ENCODE measurements at places on chromosomes 5 and 9.

- DNase-seq: no peak
These were observed 9.4 kb downstream of the LNPEP start for GRCh38 chr5:96945144-96945897.

DNA sequence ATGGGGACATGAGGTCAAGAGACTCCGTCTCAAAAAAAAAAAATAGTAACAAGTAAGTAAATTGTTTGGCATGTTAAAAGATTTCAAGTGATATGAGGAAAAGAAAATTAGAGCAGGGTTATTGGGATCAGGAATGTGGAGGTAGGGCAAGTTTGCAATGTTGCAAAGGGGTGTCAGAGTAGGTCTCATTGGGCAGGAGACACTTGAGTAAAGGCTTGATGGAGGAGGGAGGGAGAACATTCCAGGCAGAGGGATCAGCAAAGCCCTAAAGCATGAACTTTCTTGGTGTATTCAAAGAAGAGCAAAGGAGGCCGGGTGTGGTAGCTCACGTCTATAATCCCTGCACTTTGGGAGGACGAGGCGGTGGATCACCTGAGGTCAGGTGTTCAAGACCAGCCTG, 87.1 kb upstream of the HAND1 start:
- DNase-seq: no peak

- DNase-seq: no peak
These were observed 691.8 kb downstream of the DNAH5 start for GRCh38 chr5:13252699-13253098.

GRCh38 chr9:129664746-129665388, 580 bp upstream of the PRRX2 start:
- DNase-seq: peak; percentile 2

- no peak for DNase-seq
These were observed 267.7 kb upstream of the ACTBL2 start for GRCh38 chr5:57750282-57750681.

DNA sequence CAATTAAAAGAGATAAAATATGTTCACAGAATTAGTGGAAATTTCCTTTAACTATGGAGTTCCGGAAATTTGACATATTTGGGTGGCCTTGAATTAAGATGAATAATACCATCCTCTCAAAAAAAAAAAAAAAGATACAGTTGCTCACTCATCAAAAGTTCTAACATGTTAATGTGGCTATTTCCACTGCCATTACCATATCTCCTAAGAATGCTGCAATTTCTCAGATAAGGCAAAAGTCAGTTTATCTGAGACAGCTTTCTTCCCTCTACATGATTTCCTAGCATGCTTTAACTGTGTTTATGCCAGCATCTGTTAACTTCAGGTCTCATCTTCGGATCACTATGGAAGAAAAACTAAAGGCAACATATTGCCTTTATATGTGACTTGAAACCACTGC, 2.6 kb downstream of the FASTKD3 start:
- no peak for DNase-seq

DNA sequence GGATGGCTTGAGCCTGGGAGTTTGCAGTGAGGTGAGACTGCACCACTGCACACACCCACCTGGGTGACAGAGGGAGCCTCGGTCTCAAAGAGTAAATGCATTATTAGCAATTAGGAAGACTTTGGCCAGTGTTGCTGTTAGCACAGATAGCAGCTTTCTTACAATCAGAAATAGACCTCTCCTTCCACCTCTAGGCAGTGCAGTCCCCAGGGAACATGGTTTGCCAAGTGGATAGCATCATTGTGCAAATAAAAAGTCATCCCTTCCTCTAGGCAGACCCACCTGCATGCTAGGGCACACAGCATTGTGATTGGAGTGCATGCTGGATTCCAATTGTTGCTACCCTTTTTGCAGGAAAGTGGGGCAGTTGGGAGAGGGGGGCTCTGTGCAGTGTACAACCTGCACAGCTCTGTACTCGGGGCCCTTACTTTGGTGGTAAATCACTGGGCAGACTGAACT, 77.9 kb upstream of the KLF9 start:
- no peak for DNase-seq

GRCh38 chr5:44887722-44888121, 79.0 kb downstream of the MRPS30 start:
- DNase-seq: no peak

DNA sequence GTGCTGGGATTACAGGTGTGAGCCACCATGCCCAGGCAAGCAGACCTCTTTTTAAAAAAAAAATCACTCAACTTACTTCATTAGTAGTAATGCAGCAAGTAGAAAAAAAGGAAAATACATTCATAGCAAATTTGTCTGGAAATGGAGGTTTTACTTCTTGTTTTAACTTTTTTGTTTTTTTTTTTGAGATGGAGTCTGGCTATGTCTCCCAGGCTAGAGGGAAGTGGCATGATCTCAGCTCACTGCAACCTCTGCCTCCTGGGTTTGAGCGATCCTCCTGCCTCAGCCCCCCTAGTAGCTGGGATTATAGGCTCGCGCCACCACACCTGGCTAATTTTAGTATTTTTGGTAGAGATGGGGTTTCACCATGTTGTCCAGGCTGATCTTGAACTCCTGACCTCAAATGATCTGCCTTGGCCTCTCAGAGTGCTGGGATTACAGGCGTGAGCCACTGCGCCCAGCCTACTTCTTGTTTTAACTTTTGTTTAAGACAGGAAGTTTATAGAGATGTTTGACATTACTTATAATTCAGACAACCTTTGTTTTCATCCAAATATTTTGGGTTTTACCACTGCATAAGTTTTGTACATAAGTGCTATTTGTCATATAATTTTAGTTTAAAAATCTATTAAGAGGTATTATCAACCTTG, 26.5 kb downstream of the UBE2R2 start:
- no peak for DNase-seq

- DNase-seq: no peak
These were observed 605.1 kb upstream of the KLF4 start for GRCh38 chr9:108094676-108094993.

- DNase-seq: no peak
These were observed 47.4 kb upstream of the TNFSF15 start for GRCh38 chr9:114853071-114853855.

DNA sequence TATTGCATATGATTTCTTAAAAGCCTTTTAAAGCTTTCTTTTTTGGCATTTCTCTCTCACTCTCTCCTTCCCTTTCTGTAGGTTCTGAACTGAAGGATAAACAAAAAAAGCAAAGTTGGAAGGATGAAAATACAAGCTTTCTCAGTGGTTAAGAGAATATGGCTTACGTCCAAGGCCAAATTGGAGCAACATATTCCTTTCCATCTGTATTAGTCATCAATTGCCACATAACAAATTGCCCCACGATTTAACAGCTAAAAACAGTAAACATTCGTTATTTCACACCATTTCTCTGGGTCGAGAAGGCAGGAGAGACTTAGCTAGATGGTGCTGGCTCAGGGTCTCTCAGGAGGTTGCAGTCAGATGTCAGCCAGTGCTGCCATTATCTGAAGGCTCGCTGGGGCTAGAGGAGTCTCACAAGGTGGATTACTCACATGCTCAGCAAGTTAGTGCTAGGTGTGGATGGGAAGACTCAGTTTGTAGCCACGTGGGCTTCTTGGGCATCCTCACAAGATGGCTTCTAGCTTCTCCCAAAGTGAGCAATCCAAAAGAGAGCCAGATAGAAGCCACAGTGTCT, 2.0 kb upstream of the ROR2 start:
- DNase-seq: no peak

DNA sequence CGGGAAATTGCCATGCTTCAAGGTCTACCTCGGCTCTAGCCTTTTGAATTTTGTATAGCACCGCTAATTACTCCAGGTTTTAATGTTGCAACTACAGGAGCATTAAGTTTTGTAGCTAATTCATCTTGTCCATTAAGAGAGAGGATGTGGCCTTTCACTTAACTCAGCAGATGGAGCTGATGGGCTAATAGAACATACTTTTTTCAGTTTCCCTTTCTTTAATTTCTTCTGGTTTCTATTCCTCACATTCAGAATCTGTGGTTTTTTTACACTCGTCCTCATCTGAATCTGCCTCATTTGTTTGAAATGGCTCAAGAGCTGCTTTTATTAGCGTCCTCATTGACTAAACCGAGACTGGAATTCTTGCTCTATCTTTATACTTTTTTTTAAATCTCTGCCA, 2085.7 kb upstream of the C9orf72 start:
- DNase-seq: no peak

DNA sequence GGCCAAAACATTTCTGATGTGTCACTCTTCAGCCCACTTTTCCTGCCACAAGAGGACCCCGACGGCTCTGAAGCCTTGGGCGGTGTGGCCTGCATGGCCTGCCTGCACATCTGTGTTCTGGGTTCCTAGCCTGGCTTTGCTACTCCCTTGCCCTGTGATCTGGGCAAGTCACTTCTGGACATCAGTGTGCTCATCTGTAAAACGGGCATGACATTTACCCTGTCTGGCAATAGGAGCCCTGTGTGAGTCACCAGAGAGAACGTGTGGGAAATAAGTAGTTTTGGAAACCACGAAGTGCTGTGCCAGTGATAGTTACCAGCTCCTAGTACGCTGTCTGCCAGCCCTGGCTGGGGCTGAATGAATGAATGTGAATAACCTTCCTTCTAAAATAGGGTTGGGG, 90.8 kb downstream of the MACROH2A1 start:
- DNase-seq: no peak

DNA sequence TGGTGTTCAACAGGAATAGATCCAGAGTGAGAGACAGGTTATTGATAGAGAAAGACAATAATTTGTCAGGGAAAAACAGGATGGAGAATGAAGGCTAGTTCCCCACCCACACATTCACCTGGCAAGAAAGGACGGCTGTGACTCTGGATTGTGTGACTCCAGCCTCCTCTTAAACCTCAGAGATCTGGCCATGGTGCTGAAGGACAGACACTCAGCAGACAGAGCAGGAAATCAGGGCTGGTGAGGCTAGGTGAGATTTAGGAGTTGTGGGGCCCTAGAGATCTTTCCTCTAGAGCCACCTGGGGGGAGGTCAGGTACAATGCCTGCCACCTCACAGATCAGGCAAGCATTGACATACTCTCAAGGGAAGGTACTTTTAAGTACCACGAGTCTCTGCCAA, 15.2 kb downstream of the OR1B1 start:
- DNase-seq: no peak

GRCh38 chr5:127834554-127834953, 131.4 kb downstream of the CCDC192 start:
- DNase-seq: no peak

GRCh38 chr5:56480705-56481427, 247.7 kb upstream of the ANKRD55 start:
- DNase-seq: peak; percentile 39

- no peak for DNase-seq
These were observed 435.7 kb upstream of the RIOK2 start for GRCh38 chr5:97618721-97619120.

GRCh38 chr5:45383985-45384384, 312.2 kb downstream of the HCN1 start:
- no peak for DNase-seq

GRCh38 chr9:71627537-71627936, 140.8 kb downstream of the CEMIP2 start:
- no peak for DNase-seq

- no peak for DNase-seq
These were observed 196.8 kb downstream of the ANXA1 start for GRCh38 chr9:73348471-73348870.

GRCh38 chr5:17732351-17732923, 98.2 kb downstream of the TAF11L14 start:
- DNase-seq: no peak

GRCh38 chr5:170596482-170597044, 92.7 kb downstream of the KCNIP1 start:
- DNase-seq: no peak

- no peak for DNase-seq
These were observed 341.8 kb downstream of the MAN2A1 start for GRCh38 chr5:110031402-110032140.

GRCh38 chr9:77802064-77802463, 153.9 kb upstream of the GNA14 start:
- no peak for DNase-seq

DNA sequence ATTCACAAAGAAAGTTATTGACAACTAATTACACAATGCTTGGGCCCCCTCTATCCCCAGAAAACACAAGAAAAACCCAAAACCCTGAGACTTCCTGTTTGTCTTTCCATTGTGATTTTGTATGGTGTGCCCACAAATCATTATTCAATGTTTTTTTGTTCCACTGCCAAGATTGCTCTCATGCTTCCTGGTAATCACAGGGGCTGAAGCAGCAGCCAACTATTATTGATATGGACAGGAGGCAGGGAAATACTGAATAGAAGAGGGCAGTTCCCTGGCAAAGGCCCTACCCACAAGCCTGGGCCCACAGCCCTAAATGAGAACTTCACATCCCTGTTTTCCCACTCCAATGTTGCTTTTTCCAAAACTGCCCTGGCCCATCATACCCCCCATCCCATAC, 21.5 kb upstream of the RFK start:
- no peak for DNase-seq

- no peak for DNase-seq
These were observed 263.7 kb upstream of the KLF9 start for GRCh38 chr9:70678153-70678552.

DNA sequence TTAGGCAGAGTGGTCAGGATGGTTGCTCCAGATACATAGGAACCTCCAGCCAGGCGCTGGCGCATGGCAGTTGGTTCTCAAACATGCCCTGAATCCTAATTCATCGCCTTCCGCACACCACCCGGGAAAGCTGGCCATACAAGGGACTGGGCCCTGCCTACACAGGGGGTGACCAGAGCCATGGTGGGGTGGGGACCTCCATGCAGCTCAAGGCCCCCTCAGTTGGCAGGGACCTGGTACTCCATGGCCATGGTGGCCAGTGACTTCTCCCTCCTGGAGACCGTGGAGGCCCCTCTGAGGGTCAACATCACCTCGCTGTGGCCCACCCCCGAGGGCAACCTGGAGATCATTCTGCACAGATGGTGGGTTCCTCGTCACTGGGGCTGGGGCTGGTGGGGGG, 26.8 kb downstream of the PAEP start:
- DNase-seq: no peak

GRCh38 chr5:145236983-145237382, 598.2 kb downstream of the PRELID2 start:
- DNase-seq: no peak

DNA sequence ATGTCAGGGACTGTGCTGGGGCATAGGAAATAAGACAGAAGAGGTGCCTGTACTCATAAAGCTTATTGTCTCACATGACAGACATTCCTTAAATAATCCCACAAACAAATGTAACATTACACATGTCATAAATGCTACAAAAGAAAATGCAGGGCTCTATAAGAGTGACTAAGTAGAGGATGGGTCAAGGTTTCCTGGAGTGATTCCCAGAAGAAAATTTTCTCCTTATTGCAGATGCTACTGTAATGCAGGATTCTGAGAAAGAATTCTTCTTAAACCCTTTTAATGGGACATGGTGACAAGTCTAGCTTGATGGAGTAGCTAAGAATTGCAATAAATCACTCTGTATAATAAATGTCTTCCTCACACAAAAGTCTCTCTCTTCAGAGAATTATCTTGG, 55.7 kb downstream of the SH3TC2 start:
- DNase-seq: no peak

- no peak for DNase-seq
These were observed 102.8 kb downstream of the PLK2 start for GRCh38 chr5:58357121-58357520.

- no peak for DNase-seq
These were observed 25.5 kb upstream of the B4GALT1 start for GRCh38 chr9:33192493-33193255.

Data from CD4-positive, alpha-beta T cell treated with Interferon alpha-2 for 1 hour (primary cell).